B cell (primary cell): ENCODE measurements at places on chromosomes 5 and 9. TPM values are rescaled to one million over a fixed set of nuclear protein-coding genes. Genes with fewer than 3 reads are reported as not detected.

- DNase-seq: no peak
- no peaks in the 10 kb centered on the region for H3K36me3 ChIP-seq
Observed at GRCh38 chr9:92525306-92525705, 10.5 kb downstream of the ECM2 start.

- H3K36me3 ChIP-seq: no peaks in the 10 kb centered on the region
- peaks cover 9% of the 10 kb centered on the region for H3K4me1 ChIP-seq
- no peak overlapping the region for H3K27ac ChIP-seq
- DNase-seq: no peak
- H3K4me3 ChIP-seq: no peak overlapping the region
Observed at GRCh38 chr9:68847765-68848164, 142.7 kb downstream of the PIP5K1B start.

GRCh38 chr9:109068764-109069163 is 51.0 kb downstream of the TMEM245 start:
- peaks cover 2% of the 10 kb centered on the region for H3K36me3 ChIP-seq
- H3K27ac ChIP-seq: no peak overlapping the region
- no peaks in the 10 kb centered on the region for H3K4me1 ChIP-seq
- no peak for DNase-seq

- no peaks in the 10 kb centered on the region for H3K27me3 ChIP-seq
- H3K27ac ChIP-seq: no peak overlapping the region
- no peak for DNase-seq
- H3K4me3 ChIP-seq: no peak overlapping the region
- H3K4me1 ChIP-seq: no peaks in the 10 kb centered on the region
- H3K36me3 ChIP-seq: no peaks in the 10 kb centered on the region
Observed at GRCh38 chr5:171093598-171093997, 215.4 kb upstream of the TLX3 start.

GRCh38 chr9:1718836-1719235 is 296.3 kb upstream of the SMARCA2 start:
- no peaks in the 10 kb centered on the region for H3K27me3 ChIP-seq
- H3K36me3 ChIP-seq: no peaks in the 10 kb centered on the region
- H3K4me1 ChIP-seq: no peaks in the 10 kb centered on the region

GRCh38 chr9:974996-975739 is 1.3 kb upstream of the DMRT3 start:
- peak; percentile 15 for DNase-seq
- H3K4me1 ChIP-seq: peaks cover 41% of the 10 kb centered on the region
- no peak overlapping the region for H3K27ac ChIP-seq
- H3K27me3 ChIP-seq: peaks cover 82% of the 10 kb centered on the region
- H3K36me3 ChIP-seq: no peaks in the 10 kb centered on the region
- no peak overlapping the region for H3K4me3 ChIP-seq

GRCh38 chr5:179765400-179765799 is 28.4 kb upstream of the LTC4S start:
- no peak overlapping the region for H3K4me3 ChIP-seq
- no peaks in the 10 kb centered on the region for H3K27me3 ChIP-seq
- peaks cover 14% of the 10 kb centered on the region for H3K4me1 ChIP-seq
- DNase-seq: no peak
- H3K27ac ChIP-seq: no peak overlapping the region

GRCh38 chr5:30539004-30539634 is 654.4 kb upstream of the CDH6 start:
- H3K27ac ChIP-seq: no peak overlapping the region
- no peaks in the 10 kb centered on the region for H3K4me1 ChIP-seq
- DNase-seq: no peak

GRCh38 chr9:126676102-126676684 is 62.5 kb downstream of the LMX1B start:
- no peak for DNase-seq
- no peak overlapping the region for H3K4me3 ChIP-seq
- peaks cover 15% of the 10 kb centered on the region for H3K4me1 ChIP-seq
- no peaks in the 10 kb centered on the region for H3K36me3 ChIP-seq
- no peak overlapping the region for H3K27ac ChIP-seq
- peaks cover 58% of the 10 kb centered on the region for H3K27me3 ChIP-seq

GRCh38 chr5:89595056-89595455 is 712.1 kb upstream of the MEF2C start:
- H3K36me3 ChIP-seq: no peaks in the 10 kb centered on the region
- no peaks in the 10 kb centered on the region for H3K4me1 ChIP-seq
- H3K27ac ChIP-seq: no peak overlapping the region
- DNase-seq: no peak
- no peaks in the 10 kb centered on the region for H3K27me3 ChIP-seq

DNA sequence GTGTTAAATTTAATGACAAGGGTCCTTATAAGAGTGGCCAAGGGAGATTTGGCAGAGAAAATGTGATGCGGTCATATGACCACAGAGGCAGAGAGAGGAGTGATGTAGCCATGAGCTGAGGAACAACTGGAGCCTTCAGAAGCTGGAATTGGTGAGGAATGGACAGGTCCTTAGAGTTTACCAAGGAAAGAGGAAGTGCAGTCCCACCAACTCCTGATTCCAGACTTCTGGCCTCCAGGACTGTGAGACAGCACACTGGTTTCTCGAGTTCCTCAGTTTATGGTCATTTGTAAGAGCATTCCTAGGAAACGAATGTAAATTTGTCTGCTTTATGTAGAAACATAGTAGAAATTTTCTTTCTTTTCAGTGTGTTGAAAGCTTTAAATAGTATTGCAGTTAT is 410.1 kb downstream of the CDH18 start:
- no peak overlapping the region for H3K27ac ChIP-seq
- DNase-seq: no peak
- H3K4me3 ChIP-seq: no peak overlapping the region
- H3K27me3 ChIP-seq: no peaks in the 10 kb centered on the region
- H3K4me1 ChIP-seq: no peaks in the 10 kb centered on the region

DNA sequence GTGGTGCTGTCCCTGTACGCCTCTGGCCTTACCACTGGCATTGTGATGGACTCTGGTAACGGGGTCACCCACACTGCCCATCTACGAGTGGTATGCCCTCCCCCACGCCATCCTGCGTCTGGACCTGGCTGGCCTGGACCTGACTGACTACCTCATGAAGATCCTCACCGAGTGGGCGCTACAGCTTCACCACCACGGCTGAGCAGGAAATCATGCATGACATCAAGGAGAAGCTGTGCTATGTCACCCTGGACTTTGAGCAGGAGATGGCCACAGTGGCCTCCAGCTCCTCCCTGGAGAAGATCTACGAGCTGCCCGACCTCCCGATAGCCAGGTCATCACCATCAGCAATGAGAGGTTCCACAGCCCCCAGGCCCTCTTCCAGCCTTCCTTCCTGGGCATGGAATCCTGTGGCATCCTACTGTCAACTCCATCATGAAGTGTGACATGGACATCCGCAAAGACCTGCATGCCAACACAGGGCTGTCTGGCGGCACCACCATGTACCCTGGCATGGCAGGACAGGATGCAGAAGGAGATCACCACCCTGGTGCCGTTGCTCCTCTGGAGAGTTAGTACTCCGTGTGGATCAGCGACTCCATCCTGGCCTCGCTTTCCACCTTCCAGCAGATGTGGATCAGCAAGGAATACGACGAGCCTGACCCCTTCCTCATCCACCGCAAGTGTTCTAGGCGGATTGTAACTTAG is 434.2 kb upstream of the RGMB start:
- DNase-seq: no peak
- no peak overlapping the region for H3K4me3 ChIP-seq
- H3K36me3 ChIP-seq: no peaks in the 10 kb centered on the region
- no peaks in the 10 kb centered on the region for H3K27me3 ChIP-seq

DNA sequence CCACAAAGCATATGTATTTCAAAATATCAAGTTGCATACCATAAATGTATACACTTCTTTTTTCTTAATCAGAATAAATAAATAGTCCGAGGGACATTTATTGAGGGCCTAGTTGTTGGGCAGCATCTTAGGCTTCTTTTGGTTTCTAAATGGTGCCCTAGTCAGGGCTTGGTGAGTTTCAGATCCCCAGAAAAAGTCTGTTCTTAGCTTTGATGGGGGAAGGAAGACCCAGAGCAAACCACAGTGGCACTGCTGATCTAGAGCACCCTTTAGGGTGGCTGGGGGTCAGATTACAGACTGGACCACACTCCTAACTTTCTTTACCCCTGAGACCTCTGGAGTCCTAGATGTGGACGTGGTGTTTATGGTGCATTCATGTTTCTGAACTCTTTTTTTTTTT is 97.8 kb downstream of the C9orf152 start:
- peaks cover 73% of the 10 kb centered on the region for H3K4me1 ChIP-seq
- no peak overlapping the region for H3K4me3 ChIP-seq
- no peaks in the 10 kb centered on the region for H3K27me3 ChIP-seq
- H3K36me3 ChIP-seq: peaks cover 3% of the 10 kb centered on the region
- peak; percentile 61 for DNase-seq
- H3K27ac ChIP-seq: peak overlapping the region; percentile 84

DNA sequence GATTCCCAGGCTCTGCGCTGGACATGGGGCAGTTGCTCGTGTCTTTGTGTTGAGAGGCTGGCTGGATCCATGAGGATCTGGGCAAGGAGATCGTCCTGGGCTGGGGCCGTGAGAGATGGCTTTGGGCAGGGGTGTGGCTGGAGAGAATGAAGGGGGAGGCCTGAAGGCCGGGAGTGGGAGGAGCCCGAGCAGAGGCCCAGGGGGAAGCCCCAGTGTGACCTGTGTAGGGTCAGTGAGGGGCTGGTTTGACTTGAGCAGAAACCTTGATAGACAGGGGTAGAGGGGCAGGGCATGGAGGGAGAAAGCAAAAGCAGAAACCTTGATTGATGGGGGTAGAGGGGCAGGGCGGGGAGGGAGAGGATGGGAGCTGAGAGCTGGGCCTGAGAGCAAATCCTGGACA is 54.4 kb upstream of the ASS1 start:
- no peak overlapping the region for H3K4me3 ChIP-seq
- no peak overlapping the region for H3K27ac ChIP-seq
- no peaks in the 10 kb centered on the region for H3K4me1 ChIP-seq
- DNase-seq: no peak

DNA sequence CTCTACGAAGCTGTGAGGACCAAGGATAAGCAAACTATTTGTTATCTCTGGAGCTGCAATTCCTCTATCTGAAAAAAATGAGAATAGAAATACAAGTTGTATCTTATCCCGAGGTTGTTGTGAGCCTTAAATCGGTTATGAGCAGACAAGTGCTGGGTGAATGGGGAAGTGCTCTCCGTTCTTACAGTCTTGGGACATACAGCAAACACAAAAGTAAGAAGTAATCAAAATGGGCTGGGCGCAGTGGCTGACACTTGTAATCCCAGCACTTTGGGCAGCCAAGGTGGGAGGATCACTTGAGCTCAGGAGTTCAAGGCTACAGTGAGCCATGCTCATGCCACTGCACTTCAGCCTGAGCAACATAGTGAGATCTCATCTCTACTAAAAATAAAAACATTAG is 31.7 kb downstream of the ITK start:
- H3K4me1 ChIP-seq: peaks cover 36% of the 10 kb centered on the region
- no peak for DNase-seq
- no peak overlapping the region for H3K4me3 ChIP-seq

CXCL14 gene
- not detected in 2 replicates for total RNA-seq

GABRA1 gene
- not detected in 2 replicates for total RNA-seq

IRX1 gene
- total RNA-seq: not detected in 2 replicates

GHR gene
- not detected in 2 replicates for total RNA-seq

NOXA1 gene
- 5.7 and 8.4 TPM in 2 replicates for total RNA-seq

PCDHA13 gene
- not detected in 2 replicates for total RNA-seq

TPPP gene
- total RNA-seq: 0.07 TPM in 1 of 2 replicates, not detected in the other

PCDHA2 gene
- total RNA-seq: not detected in 2 replicates

PCA3 gene
- not detected in 2 replicates for total RNA-seq

HTR1A gene
- not detected in 2 replicates for total RNA-seq

PTRH1 gene
- total RNA-seq: 6.2 and 7.6 TPM in 2 replicates
